ENCODE measurements at places on chromosomes 6 and 20.
A peak's percentile ranks its signal among the peaks of the same experiment; 100 is the strongest.

GRCh38 chr20:31322504-31322903, 14.1 kb upstream of the DEFB116 start:
- no peak for DNase-seq

GRCh38 chr6:33758815-33759216, 12.1 kb upstream of the IP6K3 start:
- no peak for DNase-seq

GRCh38 chr6:13375360-13375878, 47.1 kb upstream of the TBC1D7 start:
- DNase-seq: no peak

DNA sequence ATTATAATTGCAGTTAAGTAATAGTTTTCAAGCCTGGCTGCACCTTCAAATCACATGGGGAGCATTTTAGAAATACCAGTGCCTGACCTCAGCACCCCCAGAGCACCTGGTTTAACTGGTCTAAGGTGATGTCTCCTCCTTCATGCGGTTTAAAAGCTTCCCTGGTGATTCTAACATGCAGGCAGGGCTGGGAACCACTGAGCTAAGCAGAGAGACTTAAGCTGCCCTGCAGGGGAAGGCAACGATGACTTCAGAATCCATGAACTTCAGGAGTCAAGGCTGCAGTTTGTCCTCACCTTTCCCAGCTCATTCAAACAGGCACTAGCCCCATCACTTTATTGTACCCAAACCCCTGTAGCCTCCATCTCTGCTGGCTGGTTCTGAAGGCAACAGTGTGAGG, 6.1 kb upstream of the DTNBP1 start:
- no peak for DNase-seq

GRCh38 chr6:31712296-31712695, 2.9 kb upstream of the LY6G6D start:
- DNase-seq: no peak

DNA sequence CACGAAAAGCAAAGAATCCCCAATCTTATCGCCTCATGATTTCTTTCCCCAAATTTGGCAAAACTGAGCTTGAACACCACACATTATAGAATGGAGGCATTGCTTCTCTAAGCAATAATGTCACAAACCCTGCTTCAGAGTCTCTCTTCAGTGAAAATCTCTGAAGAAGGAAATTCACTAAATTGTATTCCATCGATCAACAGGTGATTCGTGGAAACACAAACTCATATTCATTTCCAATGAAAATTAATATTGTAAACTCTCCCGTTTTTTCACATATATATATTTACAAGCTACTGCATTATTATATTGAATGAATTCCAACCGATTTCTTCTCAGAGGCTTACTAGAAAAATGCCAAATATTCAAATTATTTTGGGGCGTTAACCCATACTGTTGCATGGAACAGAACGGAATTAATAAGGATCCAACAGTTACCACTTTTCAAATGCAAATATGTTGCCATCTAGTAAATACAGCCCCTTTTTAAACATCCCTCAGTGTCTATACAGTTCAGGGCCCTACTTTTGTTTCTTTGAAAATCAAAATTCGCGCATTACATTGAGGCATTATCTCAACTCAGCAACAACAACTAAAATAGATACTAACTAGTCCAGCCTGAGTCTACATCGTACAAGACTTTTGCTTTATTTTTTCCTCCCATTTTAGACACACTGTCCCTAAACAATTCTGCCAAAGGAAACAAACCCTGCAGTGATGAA, 1.3 kb downstream of the KIF13A start:
- DNase-seq: no peak

DNA sequence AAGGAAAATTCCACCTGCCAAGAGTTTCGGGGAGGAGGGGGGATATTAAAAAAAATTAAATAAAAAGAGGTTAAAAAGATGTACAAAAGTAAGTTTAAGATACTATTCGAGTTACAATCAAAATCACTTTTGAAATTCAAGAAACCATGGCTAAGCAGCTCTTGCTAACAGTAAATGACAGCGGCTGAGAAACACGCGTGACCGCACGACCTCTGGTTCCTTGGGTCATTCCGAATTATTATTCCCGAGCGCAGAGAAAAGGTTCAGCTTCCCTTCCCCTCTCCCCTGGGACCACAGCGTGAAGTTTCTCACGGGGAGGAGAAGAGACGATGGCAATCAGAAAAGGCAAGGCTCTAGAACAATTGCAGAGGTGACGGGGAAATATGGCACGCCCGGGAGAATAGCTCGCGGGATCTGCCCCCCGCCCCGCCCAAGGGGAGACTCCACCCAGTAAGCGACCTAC, 496 bp downstream of the TMEM242 start:
- DNase-seq: peak; percentile 81

- no peak for DNase-seq
Observed at GRCh38 chr6:108453601-108454185, 107.0 kb upstream of the FOXO3 start.

GRCh38 chr6:149132336-149132735, 185.2 kb upstream of the TAB2 start:
- DNase-seq: no peak
